Psoas muscle (tissue), 8 donors: ENCODE measurements at places on chromosomes 4 and X. TPM values are rescaled to one million over a fixed set of nuclear protein-coding genes. Genes with fewer than 3 reads are reported as not detected.

CNGA2 gene
- not detected for total RNA-seq

CLGN gene
- 0.39 TPM for total RNA-seq

CLNK gene
- not detected for total RNA-seq

ASB11 gene
- total RNA-seq = 45.1 TPM

SPP1 gene
- total RNA-seq = 1.4 TPM

MYOZ2 gene
- 137 TPM for total RNA-seq

RRH gene
- total RNA-seq = not detected

TRMT2B gene
- 19.5 TPM for total RNA-seq

CT47B1 gene
- not detected for total RNA-seq
